Fibroblast of skin of abdomen (primary cell): ENCODE measurements at places on chromosomes 2 and 18.
A peak's percentile ranks its signal among the peaks of the same experiment; 100 is the strongest.

DNA sequence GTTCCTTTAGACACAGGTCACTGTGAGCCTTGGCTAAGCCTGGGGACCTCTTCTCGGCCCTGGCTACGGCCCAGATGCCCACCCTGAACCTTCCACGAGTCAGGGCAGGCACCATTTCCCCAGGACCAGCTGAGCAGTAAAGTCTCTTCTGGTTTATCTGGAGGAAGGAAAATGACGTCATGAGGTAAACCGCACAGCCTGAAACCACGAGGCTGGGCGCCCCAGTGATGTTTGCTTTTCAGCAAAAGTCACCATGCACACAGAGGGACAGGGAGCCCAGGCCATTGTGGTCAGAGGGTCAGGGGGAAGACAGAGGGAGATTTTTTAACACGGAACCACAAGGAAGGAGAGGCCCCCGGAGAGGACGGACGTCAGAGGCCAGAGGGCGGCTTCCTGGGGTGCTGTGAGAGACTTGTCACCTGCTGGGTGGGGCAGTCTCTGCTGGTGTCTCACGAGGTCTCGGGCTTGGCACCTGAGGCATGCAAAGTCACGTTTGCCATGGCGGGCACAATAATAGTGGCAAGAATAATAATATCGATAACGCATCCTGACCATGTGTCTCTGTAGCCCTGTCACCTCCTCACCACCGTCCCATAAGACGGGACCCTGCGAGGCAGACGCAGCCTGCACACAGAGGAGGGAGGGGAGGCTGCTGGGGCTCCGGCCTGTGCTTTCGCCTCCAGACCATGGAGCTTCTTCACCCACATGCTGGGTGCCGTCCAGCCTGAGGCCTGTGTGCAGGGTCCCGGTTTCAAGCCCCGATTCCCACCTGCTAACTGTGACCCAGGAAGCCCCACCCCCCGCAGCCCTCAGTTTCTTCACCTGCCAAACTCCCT is 33.2 kb upstream of the FOSL2 start:
- no peak for DNase-seq

DNA sequence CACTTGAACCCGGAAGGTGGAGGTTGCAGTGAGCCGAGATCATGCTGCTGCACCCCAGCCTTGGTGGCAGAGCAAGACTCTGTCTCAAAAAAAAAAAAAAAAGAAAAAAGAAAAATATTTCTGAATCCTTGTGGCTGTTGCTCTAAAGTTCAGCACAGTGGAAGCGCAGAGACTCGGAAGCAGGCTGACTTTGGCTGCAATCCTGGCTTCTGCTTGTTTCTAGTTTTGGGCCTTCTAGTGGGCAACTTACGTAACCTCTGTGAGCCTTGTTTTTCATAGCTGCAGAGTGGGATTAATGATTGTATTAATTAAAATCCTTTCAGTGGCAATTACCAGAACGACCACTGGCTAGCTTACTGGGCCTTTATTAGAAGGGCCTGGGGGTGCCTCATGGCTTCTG is 28.4 kb downstream of the GNLY start:
- no peak for DNase-seq

- no peak for DNase-seq
Measured at GRCh38 chr2:165044505-165045303, 89.4 kb upstream of the SLC38A11 start.

DNA sequence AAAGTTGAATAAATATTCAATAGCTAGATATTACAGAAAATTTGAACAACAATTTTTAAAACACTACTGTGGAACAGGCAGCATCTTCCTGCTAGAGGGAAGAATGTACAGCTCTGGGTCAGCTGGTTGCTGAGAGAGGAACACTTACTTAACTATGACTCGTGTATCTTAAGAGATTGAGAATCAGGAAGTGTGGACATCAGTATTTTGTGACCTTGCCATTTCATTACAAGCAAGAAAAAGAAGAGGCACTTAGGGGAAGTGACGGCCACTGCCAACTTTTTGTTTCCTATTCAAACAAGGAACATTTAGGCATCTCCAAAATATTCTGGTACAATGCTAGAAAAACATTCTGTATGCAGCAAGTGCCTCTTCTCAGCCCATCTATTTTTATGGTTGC is 45.9 kb downstream of the ITPRID2 start:
- DNase-seq, result peak; percentile 22
